ENCODE measurements at places on chromosomes 3 and 15. TPM values are rescaled to one million over a fixed set of nuclear protein-coding genes. Genes with fewer than 3 reads are reported as not detected.

Gene ALG1L2
- not detected for polyA plus RNA-seq

Gene PPP2R3A
- polyA plus RNA-seq = 4.9 TPM

DNA sequence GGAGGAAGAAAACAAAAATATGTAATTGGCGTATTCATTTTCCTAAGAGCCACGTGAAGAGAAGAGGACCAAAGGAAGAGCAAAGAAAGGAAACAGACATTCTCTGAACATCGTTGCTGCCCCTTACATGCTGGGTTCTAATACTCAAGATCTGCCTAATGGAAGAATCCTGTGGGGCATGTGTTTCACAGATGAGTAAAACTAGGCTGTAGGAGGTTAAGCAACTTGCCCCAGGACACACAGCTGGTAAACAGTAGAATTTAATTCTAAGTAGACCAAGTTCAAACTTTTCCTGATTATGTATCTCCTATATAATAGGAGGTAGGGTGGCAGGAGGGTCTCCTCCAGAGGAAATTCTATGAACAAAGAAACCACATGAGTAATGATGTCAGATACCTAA, 106.1 kb upstream of the TNFAIP8L3 start:
- DNase-seq = no peak
- peaks cover 5% of the 10 kb centered on the region for H3K27me3 ChIP-seq
- H3K4me3 ChIP-seq = no peak overlapping the region
- no peaks in the 10 kb centered on the region for H3K36me3 ChIP-seq
- no peaks in the 10 kb centered on the region for H3K4me1 ChIP-seq

GRCh38 chr3:175896655-175897054, 1037.5 kb downstream of the NAALADL2 start:
- no peak overlapping the region for H3K4me3 ChIP-seq
- DNase-seq = no peak
- H3K36me3 ChIP-seq = no peaks in the 10 kb centered on the region
- H3K27me3 ChIP-seq = no peaks in the 10 kb centered on the region
- no peaks in the 10 kb centered on the region for H3K4me1 ChIP-seq

DNA sequence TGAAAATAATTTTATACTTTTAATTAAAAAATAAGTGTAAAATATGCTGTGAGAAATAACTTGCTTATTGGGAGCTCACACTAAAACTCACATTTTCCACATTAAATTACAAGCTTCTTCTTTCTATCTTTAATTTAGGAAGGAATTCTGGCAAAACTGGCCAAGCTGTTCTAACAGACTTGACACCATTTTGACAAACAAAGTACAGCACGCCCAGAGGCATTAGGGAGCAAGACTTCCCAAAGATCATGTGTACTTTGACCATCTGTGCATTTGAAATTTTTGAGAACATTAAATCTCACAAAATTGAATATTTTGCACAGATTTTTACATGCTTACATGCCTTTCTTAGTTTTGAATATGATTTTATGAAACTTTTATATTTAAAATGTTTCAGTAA, 1288.4 kb upstream of the CADM2 start:
- no peak overlapping the region for H3K4me3 ChIP-seq
- DNase-seq = no peak
- H3K36me3 ChIP-seq = no peaks in the 10 kb centered on the region
- H3K27ac ChIP-seq = no peak overlapping the region

DNA sequence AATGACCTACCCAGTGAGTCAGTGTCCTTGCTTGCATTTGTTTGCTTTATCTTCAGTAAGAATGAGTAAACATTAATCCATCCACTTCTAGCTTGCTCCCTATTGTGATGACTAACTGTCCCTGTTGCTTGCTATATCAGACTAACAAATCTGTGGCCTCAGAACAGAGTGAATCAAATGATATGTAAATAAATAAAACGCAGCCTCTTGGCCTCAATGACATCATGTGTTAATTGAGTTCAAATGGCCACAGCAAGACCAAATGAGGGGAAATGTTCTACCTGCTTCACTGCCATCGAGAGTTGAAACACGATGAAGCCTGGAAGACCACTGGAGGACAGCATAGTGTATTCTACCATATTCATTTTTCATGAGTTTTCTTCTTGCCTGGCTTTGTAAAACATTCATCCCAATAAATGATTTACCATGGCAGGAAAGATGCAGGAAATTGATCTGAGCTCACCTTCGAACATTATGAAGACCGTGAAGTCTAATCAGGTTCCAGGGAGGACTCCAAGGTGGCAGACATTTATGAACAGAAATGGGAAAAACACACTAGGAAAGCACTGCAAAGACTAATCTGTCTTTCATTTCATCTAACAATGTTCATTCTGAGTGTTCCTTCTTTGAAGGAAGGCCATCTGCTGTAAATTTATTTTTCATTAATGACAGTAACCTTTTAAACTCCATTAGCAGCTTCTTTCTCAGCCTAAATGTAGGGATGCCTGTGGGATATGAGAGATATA, 1144.5 kb downstream of the TUSC7 start:
- DNase-seq = peak; percentile 20
- H3K27ac ChIP-seq = no peak overlapping the region
- H3K27me3 ChIP-seq = no peaks in the 10 kb centered on the region
- peaks cover 20% of the 10 kb centered on the region for H3K4me1 ChIP-seq
- no peaks in the 10 kb centered on the region for H3K36me3 ChIP-seq

DNA sequence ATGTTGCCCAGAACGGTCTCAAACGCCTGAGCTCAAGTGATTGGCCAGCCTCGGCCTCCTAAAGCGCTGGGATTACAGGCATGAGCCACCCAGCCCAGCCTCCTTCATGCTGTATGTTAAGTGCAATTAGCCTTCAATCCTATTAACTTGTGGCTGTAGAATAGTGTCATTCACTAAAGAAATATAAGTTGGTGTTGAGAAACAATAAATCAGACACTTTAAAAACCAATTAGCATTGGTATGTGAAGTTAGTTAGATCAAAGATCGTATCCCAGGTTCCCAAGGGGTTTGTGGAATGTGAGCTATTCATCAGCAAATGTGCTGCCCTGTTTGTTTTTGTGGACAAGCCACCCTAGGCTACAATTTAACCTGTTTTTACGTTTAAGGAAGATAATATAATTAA, 11.0 kb upstream of the PIK3CB start:
- no peak overlapping the region for H3K4me3 ChIP-seq
- no peaks in the 10 kb centered on the region for H3K27me3 ChIP-seq
- no peak overlapping the region for H3K27ac ChIP-seq
- no peak for DNase-seq
- H3K4me1 ChIP-seq = no peaks in the 10 kb centered on the region
- no peaks in the 10 kb centered on the region for H3K36me3 ChIP-seq

GRCh38 chr3:171768281-171768900, 41.9 kb downstream of the PLD1 start:
- H3K36me3 ChIP-seq = no peaks in the 10 kb centered on the region
- H3K4me1 ChIP-seq = no peaks in the 10 kb centered on the region
- no peaks in the 10 kb centered on the region for H3K27me3 ChIP-seq
- no peak overlapping the region for H3K4me3 ChIP-seq

Measured in SK-N-SH (cell line).